ENCODE measurements at places on chromosomes 2 and 18.

DNA sequence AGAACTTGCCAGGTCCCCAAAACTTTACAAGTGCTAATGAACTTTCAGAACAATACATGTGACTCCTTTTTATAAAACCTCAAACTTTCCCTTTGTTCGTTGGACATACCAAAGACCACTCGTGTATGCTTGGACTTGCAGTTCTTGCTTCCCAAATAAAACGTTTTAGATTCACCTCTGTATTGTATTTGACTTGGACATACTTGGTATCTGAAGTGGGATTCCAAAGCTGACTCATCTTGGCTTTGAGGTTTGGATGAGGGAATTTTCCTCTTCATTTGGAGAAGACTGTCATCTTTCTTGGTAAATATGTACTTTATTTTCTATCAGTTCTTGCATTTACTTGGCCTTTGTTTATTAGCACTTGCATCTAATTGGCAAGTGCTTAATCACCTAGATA lies 8.0 kb upstream of the CYB5A start:
- no peak for DNase-seq

DNA sequence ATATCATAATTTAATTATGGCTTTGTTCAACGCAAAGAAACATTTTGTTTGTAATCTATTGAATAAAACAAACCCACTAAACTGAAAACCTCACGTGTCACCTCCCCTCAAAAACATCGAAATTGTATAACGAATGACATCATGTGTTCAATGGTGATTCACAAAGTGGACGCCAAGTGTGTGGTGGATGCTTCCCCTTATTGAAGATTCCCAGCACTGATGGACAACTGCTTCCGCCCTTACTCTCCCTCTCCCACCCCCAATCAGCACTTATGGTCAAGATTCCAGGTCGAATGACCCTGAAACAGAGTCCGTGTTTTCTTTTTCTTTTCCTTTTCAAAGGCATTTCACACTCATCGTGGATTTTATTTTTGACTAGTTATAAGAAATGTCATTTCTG lies 383.0 kb upstream of the SMIM21 start:
- no peak for DNase-seq

- no peak for DNase-seq
These were observed 395.6 kb downstream of the ARHGAP15 start for GRCh38 chr2:143524559-143525401.

- no peak for DNase-seq
These were observed 150.5 kb downstream of the EN1 start for GRCh38 chr2:118696786-118697465.

- DNase-seq: no peak
These were observed 274.8 kb downstream of the SP3 start for GRCh38 chr2:173690349-173690748.

- no peak for DNase-seq
These were observed 76.4 kb downstream of the BOD1L2 start for GRCh38 chr18:57223144-57223870.

DNA sequence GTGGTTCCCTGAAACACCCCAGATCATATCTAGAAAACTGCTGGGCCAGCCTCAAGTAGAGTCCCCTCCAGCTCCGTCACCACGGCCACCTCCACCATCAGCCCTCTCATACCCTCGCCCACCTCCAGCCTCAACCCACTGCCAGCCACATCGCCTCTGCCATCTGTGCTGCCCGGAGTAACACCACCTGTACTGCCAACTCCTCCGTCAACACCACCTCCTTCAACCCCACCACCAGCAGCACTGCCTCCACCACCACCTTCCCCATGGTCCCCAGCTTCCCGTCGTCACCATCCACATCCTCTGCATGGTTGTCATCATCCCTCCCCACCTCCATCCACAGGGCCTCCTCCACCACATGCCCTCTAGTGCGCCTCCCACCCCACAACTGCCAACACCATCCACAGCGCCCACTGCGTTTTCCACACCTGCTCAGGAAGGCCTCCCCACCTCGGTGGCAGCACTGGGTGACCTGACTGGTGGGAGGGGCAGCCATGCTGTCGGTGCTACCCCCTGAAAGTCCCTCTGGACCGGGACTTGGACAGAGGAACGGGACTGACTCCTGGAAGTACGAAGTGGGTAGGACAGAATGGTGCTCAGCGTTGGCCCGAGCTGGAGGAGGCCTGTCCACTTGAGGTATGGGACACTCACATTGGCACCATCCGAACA lies 1.6 kb downstream of the SNED1 start:
- no peak for DNase-seq

GRCh38 chr2:95362486-95362885 lies 40.0 kb upstream of the FAHD2A start:
- DNase-seq: no peak

DNA sequence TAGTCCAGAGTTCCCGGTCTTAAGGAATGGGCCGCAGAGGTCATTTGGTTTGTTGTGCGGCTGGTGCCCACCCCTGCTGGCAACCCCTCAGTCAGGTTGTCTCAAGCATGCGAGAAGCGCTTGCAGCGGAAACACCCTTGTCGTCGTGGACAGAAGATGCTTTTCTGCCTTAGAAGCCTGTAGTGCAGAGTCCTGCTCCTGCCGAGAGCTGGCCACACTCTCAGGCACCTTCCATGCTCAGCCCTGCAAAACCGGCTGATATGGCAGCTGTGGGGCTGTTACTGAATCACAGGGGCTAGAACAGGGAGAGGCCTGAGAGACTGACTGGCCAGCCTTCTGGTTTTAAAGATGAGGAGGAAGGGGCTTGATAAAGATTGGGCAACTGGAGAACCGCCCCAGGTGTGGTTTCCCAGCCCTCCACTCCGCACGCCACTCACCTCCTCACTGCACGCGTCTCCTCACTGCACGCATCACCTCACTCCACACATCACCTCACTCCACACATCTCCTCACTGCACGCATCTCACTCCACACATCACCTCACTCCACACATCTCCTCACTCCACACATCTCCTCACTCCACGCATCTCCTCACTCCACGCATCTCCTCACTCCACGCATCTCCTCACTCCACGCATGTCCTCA lies 103.6 kb downstream of the USP40 start:
- DNase-seq: no peak

GRCh38 chr2:223203971-223204929 lies 152.3 kb downstream of the KCNE4 start:
- no peak for DNase-seq

- DNase-seq: no peak
These were observed 40.0 kb downstream of the LBH start for GRCh38 chr2:30271301-30271700.

- no peak for DNase-seq
These were observed 201.9 kb downstream of the CLIP4 start for GRCh38 chr2:29317077-29317517.

Data from stimulated activated CD8-positive, alpha-beta memory T cell treated with anti-CD3 and anti-CD28 coated beads, Interleukin-15, amount 100 ng/mL, for 4 hours (primary cell).